Inflammatory macrophage (primary cell): ENCODE measurements at places on chromosomes 12 and 14.

GRCh38 chr14:65434216-65434850, 21.8 kb downstream of the FUT8 start:
- no peak for DNase-seq

- DNase-seq: no peak
These were observed 23.7 kb upstream of the YAF2 start for GRCh38 chr12:42261708-42262107.

GRCh38 chr14:93084866-93085857, 30.6 kb downstream of the ITPK1 start:
- DNase-seq: no peak

- no peak for DNase-seq
These were observed 26.2 kb downstream of the TCP11L2 start for GRCh38 chr12:106328735-106329134.

GRCh38 chr14:93033983-93034670, 81.6 kb downstream of the ITPK1 start:
- no peak for DNase-seq
